ENCODE measurements at places on chromosomes 2 and 18.

DNA sequence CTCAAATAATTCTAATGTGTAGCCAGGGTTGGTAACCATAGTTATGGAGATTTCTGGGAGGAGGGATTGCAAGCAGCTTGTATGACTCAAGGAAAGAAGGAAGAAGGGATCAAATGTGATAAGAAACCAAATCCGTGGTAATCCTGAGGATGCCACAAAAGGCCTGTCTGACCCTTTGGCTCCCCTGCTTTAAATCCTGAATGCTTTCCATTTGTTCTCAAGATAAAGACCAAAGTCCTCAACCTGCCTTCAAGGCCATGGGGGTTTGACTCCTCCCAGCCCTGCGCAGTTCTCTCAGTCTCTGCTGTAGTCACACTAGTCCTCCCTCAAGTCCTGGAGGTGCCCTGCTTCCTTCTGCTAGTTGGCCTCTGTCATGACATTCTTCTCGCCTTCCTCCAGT is 74.0 kb downstream of the SUMO1 start:
- no peak for DNase-seq

GRCh38 chr2:9191041-9191481 is 15.6 kb upstream of the ASAP2 start:
- DNase-seq: no peak

- DNase-seq: no peak
These were observed 39.4 kb downstream of the HADHB start for GRCh38 chr2:26284132-26284531.

DNA sequence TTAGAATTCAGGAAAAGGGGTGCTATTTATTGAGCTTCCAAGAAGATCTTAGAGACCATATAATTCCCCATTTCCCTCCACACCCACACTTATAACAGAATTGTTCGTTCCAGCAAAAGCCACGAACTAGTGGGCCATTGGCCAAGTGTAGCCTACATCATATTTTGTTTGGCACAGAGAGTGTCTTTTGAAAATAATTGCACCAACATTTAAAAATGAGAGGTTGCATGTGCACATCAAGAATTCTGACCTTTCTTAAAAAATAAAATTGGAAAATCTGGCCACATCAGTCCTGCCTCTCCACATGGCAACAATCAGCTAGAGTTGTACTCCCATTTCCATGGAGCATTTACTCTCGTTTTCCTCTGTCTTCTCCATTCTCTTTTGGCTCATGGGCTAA is 655.5 kb upstream of the FANCL start:
- no peak for DNase-seq

DNA sequence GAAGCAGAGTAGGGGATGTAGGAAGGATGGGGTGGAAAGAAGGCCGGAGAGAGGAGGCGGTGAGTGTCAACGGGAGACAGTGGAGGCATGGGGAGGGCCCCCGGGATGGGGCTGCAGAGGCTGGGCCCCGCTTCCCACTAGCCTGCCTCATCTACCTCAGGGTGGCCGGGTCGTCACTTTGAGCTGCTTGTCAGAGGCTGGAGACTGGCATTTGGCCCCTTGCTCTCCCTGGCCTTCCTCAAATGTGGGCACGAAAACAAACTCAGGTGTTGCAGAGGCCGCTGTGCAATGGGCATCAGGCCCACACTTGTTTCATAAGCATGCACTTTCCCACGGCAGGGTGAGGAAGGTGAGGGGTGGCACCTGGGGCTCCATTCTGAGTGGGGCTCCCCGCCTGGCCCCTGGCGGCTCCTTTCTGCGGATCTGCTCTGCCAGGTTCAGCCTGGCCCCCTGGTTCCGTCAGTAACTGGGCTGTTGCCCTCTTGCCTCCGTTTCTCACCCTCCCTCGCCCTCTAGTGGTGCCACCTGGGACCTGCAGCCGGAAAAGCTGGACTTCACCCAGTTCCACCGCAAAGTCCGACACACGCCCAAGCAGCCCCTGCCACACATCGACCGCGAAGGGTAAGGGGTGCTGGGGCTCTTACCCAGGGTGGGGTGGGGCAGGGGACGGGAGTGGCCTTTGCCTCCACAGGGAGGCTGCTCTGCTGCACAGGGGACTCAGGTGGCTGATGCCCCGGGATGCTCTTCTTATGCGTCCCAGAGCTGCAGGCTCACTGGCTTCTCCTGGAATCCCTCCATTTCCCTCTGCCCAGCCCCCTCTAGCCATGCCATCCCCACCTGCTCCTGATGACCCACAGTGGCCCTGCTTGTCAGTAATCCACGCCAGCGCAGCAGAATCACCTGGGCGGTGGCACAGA is 125.4 kb downstream of the CTIF start:
- peak; percentile 39 for DNase-seq

DNA sequence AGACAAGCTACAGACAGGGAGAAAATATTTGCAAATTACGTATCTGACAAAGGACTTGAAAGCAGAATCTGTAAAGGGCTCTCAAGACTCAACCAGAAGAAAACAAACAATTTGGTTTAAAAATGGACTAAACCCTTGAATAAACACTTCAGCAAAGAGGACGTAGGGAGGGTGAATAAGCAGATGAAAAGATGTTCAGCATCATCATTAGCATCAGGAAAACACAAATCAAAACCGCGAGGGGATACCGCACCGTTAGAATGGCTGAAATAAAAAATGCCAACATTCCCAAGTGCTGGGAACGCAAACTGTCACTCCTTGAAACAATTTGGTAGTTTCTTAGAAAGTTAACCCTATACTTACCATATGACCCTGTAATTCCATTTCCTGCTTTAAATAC is 136.7 kb downstream of the MBP start:
- no peak for DNase-seq

- no peak for DNase-seq
These were observed 11.0 kb upstream of the PLEKHM3 start for GRCh38 chr2:208036357-208036756.

GRCh38 chr2:112757265-112757664 is 7.1 kb downstream of the CKAP2L start:
- no peak for DNase-seq

GRCh38 chr2:126950504-126950903 is 51.8 kb downstream of the TEX51 start:
- DNase-seq: no peak

- DNase-seq: no peak
These were observed 43.3 kb downstream of the LRRFIP1 start for GRCh38 chr2:237670641-237671040.

GRCh38 chr2:20365249-20365817 is 14.7 kb upstream of the PUM2 start:
- no peak for DNase-seq

GRCh38 chr2:102217032-102217431 is 30.2 kb downstream of the IL1RL2 start:
- no peak for DNase-seq

- no peak for DNase-seq
These were observed 61.3 kb downstream of the GDF7 start for GRCh38 chr2:20728114-20728758.

- peak; percentile 81 for DNase-seq
These were observed 35.8 kb downstream of the ST3GAL5 start for GRCh38 chr2:85852937-85853498.

- DNase-seq: no peak
These were observed 1617.4 kb upstream of the ACVR2A start for GRCh38 chr2:146227152-146228019.

DNA sequence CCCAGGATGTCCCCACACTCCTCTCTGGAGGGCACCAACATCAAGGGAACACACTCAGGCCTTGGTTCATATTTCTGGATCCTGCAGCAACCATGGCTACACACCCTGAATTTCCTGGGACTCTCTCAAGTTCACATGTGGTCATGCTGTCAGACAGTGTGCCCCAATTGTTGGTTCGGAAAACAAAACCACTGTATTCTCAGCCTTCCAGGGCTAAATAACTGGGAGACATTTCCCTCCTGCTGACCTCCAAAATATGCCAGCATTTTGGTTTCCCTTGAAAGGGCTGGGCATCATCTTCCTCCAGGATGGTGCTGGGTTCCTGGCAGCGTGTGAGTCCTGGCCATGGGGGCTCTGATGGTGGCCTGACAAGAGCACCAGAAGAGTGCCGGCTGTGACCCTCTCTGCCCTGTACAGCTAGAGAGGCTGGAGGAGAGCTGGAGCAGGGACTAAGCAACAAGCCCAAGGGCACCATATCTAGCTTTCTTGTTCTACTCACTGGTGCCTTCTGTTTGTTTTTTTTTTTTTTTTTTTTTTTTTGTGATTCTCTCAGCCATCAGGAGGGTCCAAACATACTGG is 37.5 kb upstream of the WIPF1 start:
- DNase-seq: peak; percentile 84

- DNase-seq: no peak
These were observed 178.0 kb upstream of the SPHKAP start for GRCh38 chr2:228359473-228359872.

DNA sequence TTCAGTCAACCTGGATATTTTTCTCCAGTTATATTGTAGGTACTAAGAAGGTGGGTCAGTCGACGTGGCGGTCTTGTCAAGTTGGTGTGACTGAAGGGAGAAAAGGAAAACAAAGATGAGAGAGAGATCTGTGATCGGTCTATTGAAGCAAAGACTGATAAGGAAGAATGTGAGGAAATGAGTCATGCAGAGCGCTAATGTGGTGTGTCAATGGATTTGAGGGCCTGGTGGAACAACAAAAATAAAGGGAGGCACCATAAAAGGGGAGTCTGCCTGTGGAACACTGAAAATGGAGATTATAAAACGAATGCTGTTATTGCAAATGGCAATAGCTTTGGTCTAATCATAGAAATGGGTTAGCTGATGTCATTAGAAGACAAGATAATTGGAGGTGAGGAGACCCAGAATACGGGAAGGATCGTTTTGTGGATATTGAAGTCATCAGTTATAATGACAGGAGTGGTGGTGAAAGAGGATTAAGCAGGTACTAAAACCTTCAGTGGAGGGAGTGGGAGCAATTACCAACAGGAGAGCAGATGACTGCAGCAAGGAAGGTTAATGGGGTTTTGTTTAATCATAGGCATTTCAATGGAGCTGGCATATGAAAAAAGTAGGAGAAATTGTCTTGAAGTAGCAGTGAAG is 599.1 kb upstream of the FSHR start:
- no peak for DNase-seq

GRCh38 chr18:44258086-44258485 is 422.6 kb upstream of the SETBP1 start:
- no peak for DNase-seq

- DNase-seq: no peak
These were observed 75.5 kb upstream of the LPIN2 start for GRCh38 chr18:3088449-3088848.

DNA sequence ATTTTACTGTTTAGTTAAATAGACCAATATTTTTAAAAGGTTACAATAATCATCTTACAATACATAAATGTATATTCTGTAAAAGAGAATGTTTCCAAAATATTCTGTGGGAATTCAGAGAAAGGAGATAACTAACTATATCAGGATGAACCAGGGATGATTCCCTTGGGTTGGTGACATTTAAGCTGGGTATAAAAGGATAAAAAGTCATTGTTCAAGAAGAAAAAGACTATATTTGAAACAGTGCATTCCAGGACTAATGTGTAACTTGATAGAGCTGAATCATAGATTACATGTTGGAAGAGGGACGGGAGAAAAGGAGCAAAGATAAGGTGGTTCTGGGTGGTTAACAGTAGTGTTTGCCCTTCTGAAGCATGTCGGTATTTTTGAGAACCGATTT is 10.1 kb downstream of the RASGRP3 start:
- no peak for DNase-seq

GRCh38 chr2:65501074-65501473 is 68.7 kb upstream of the SPRED2 start:
- no peak for DNase-seq

DNA sequence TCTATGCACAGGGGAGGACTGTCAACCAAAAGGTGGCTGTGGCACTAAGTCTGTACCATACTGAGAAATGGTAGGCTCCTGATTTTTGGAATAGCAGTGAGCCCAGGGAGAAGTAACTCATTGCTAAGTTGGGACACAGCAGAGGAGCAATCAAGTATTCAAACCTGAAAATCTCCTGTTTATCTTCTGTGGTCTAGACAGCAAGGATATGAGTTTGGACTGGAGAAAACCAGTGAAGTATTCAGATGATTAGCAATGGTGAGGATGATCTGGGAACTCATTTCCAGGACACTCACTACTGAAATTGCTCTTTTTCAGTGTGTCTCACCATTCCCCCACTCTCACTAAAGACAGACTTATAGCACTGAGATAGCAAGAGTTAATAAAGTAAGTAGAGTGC is 112.0 kb downstream of the GULP1 start:
- DNase-seq: no peak

GRCh38 chr18:39215920-39216319 is 1650.3 kb upstream of the CELF4 start:
- DNase-seq: no peak

DNA sequence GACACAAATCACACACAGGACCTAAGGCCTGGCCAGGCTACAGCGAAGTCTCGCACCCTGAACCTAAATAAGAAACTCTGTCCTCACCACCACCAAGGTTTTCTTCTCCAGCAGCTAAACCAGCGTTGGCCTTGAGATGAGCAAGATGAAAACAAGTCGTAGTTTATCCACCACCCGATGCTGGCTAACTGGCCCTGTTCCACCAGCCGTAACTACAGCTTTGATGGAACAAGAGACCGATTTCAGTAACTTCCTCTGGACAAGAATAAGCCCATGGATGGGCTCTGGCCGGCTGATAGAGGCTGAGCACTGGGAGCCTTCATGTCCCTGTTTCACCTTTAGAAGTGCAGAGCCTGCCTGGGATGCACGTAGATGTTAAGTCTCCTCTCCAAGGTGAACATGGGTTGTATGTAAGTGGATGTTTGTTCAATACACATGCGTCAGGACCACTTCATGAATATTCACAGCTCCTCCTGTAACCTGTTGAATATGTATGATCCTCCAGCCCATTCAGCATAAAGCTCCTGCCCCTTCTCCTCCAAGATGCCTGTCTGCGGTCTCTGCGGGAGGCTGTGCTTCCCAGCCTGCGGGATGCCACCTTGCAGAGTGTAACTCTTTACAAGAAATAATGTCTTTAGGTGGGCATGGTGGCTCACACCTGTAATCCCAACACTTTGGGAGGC is 24.2 kb downstream of the ADI1 start:
- DNase-seq: no peak

- no peak for DNase-seq
These were observed 170.6 kb downstream of the ALPK2 start for GRCh38 chr18:58458304-58458703.

DNA sequence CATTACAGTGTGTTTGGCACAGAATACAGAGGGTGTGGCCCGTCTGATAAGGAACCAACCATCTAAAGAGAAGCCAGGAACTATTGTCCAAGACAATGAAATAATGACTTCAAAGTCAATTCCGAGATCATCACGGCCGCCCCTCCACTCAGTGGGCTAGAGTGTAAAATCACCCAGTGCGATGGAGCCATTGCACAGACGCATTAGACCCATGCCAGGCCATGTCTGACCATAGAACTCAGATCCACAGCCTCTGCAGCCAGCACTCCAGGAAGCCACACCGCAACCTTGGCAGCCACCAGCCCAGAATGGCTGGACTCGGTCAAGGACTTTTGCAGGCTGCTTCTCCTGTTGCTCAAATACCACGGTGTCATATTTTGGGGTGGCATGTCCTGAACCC is 835.7 kb downstream of the DCDC2C start:
- DNase-seq: no peak

DNA sequence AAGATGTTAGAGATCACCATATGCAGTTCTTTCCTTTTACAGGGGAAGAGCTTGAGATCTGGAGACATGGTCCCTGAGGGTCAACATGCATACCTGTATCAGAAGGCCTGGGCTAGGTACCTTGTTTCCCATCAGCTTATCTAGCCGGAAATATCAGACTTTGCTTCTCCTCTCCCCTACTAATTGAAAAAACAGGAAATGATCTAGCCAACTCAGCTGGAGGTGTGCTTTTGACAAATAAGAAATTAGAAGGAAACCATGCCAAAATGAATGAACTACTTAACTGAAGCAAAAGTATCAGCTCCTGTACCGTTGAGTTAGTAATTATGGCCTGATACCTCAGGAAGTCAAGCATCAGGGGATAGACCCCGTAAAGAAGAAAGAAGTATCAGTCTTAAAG is 20.4 kb downstream of the PKP4 start:
- no peak for DNase-seq

All from CD8-positive, alpha-beta T cell (primary cell).